ENCODE measurements at places on chromosomes 6 and 20. TPM values are rescaled to one million over a fixed set of nuclear protein-coding genes. Genes with fewer than 3 reads are reported as not detected.

- no peak for DNase-seq
Measured at GRCh38 chr20:30286157-30286556, 971.3 kb upstream of the DEFB115 start.

GRCh38 chr6:15907914-15908518 lies 220.9 kb upstream of the MYLIP start:
- DNase-seq, result no peak

DNA sequence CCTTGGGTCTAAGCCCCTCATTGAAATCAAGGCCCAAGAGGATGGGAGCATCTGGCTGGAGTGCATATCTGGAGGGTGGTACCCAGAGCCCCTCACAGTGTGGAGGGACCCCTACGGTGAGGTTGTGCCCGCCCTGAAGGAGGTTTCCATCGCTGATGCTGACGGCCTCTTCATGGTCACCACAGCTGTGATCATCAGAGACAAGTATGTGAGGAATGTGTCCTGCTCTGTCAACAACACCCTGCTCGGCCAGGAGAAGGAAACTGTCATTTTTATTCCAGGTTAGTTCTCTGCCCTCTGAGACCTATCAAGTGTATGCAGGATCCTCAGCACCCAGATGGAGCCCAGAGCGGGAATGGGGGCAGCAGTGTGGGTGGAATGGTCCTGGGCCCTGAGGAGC lies 5.1 kb downstream of the BTN2A2 start:
- no peak for DNase-seq

Gene RPRD1B
- total RNA-seq, result 19.7 TPM
